Adipocyte (in vitro differentiated cells): ENCODE measurements at places on chromosomes 12 and 14.
A peak's percentile ranks its signal among the peaks of the same experiment; 100 is the strongest.

DNA sequence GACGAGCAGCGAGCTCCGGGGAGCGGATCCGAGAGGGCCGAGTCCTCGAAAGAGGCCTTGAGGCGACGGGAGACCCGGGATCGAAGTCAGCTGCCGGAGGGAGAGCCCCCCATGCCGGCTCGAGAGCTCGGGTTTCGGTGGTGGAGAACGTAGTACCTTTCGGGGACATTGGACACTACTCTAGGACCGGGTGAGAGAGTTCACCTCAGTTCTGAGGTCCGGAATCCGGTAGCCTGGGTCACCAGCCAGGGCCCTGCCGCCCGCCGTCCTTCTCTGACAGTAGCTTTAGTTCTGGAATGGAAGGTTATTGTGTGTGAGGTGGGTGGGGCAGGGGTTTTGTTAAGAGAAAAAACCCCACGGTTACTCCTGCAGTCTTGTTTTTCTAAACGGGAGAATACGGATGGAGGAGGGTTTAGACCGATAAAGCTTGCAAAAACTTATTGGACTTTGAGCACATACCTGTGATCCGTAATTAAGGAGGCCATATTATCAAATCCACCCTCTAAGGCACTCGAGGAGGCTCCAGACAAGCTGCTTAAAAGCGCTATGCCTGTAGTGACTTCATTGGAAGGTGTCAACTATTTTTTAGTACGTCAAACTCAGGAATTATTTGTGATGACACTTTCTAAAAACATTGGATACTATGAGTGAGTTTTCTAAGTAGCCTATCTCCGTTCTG is 765 bp downstream of the SCYL2 start:
- peak; percentile 68 for DNase-seq

DNA sequence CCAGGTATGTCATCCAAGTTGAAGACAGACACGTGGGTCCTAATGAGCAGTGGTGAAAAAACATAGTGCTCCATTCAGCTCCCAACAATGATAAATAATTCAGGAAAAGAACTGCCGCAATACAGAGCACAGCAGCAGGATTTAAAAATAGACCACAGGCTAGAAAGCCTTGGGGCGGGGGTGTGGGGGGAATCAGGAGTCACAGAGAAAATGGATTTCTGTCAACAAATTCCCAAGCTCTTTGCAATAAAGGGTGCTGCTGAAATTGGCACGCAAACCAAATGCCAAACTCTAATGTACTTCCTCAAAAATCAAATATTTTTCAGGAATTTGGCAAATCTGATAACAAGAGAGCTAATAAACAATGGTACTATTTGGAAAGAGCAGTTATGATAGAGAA is 58.6 kb downstream of the R3HDM2 start:
- no peak for DNase-seq

GRCh38 chr12:24233519-24234246 is 284.2 kb upstream of the SOX5 start:
- DNase-seq = no peak

DNA sequence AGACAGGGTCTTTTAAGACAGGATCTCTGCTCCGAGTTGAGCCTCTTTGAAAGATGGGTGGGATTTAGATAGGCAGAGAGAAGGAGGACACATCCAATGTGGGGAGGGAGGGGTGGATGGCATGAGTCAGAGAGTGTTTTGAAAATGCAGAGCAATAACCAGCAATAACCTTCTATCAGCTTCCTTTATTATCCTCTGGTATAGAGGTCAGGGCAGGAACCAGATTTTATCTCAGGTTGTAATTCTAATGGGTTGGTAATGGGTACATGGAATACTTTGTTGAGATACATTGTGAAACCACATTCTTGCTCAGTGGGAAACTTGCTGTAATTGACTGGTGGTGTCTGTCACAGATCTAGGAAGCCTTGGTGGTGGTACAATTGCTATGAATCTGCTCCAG is 37.6 kb upstream of the CCDC63 start:
- no peak for DNase-seq

- DNase-seq = no peak
Observed at GRCh38 chr12:57631566-57632072, 1.4 kb downstream of the B4GALNT1 start.

- no peak for DNase-seq
Observed at GRCh38 chr12:41795910-41796309, 348.8 kb downstream of the GXYLT1 start.

- DNase-seq = peak; percentile 90
Observed at GRCh38 chr12:31324116-31324844, 1.7 kb downstream of the SINHCAF start.

GRCh38 chr12:80186727-80187217 is 87.4 kb downstream of the OTOGL start:
- peak; percentile 98 for DNase-seq

GRCh38 chr14:51302295-51303030 is 62.4 kb downstream of the TMX1 start:
- DNase-seq = peak; percentile 36

DNA sequence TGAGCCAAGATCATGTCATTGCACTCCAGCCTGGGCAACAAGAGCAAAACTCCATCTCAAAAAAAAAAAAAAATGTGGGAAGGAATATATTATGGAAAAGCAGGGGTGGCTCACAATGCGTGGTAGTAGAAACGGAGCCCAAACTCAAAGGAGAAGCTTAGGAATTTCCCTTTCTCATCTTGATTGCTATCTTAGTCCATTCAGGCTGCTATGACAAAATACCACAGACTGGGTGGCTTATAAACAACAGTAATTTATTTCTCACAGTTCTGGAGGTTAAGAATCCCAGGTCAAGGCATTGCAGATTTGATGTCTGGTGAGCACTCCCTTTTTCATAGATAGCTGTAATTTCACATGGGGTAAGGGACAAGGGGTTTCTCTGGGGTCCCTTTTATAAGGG is 153.8 kb upstream of the KRR1 start:
- DNase-seq = no peak

DNA sequence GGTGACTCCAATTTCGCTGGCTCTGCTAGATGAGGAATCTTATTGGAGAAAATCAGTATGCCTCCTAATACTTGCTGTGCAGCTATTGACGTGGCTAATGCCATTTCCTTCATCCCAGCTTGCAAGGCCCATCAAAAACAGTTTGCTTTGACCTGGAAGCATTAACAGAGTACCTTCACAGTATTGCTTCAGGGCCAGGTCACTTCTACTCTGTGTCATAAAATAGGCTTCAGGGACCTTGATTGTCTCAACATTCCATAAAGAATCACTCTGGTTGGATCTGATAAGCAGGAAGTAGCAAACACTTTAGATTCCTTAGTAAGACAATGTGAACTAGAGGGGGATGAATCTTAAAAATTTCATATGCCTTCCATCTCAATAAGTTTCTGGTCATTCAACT is 26.9 kb upstream of the ZNF641 start:
- no peak for DNase-seq

DNA sequence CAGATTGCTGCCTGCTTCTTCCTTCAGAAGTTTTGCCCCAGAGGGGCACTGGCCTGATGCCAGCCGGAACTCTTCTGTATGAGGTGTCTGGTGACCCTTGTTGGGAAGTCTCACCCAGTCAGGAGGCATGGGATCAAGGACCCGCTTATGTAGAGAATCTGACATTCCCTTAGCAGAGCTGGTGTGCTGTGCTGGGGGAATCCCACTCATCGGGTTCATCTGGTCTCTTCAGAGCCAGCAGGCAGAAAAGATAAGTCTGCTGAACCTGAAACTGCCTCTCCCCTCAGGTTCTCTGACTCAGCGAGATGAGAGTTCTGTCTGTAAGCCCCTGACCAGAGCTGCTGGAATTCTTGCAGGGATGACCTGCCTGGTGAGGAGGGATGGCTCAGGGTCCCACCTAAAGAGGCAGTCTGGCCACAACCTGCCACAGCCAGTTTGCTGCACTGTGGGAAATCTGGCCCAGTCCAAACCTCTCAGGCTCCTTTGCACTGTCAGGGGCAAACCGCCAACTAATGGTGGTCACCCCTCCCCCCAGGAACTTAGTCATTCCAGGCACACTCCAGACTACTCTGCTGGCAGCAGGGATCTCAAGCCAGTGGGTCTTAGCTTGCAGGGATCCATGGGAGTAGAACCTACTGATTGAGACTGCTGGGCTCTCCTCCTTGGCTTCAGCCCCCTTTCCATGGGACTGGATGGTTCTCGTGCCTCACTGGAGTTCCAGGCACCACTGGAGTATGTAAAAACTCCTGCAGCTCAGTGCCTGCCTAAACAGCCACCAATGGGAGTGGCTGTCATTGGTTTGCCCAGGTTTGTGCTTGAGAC is 4.1 kb downstream of the CLEC2D start:
- DNase-seq = peak; percentile 71

- no peak for DNase-seq
Observed at GRCh38 chr12:29299633-29300032, 81.3 kb downstream of the ERGIC2 start.

- no peak for DNase-seq
Observed at GRCh38 chr12:27460471-27460978, 14.0 kb downstream of the SMCO2 start.

DNA sequence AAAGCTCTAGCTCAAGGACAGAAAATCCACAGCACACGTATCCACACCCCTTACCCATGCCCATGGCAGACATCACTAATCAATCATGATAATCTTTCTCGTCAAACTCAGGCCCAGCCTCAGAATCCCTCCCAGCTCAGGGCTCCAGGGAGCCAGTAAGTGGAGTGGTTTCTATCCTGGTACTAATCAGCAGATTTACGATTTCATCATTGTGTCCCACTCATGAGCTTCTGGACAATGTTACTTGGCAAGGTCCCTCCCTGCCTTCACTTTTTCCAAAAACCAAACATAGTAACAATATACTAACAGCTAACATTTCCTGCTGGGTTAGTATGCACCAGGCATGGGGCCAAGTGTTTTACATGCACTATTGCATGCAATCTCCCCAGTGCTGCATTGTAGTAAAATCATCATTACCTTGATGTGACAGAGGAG is 45.8 kb upstream of the NCOR2 start:
- peak; percentile 85 for DNase-seq

DNA sequence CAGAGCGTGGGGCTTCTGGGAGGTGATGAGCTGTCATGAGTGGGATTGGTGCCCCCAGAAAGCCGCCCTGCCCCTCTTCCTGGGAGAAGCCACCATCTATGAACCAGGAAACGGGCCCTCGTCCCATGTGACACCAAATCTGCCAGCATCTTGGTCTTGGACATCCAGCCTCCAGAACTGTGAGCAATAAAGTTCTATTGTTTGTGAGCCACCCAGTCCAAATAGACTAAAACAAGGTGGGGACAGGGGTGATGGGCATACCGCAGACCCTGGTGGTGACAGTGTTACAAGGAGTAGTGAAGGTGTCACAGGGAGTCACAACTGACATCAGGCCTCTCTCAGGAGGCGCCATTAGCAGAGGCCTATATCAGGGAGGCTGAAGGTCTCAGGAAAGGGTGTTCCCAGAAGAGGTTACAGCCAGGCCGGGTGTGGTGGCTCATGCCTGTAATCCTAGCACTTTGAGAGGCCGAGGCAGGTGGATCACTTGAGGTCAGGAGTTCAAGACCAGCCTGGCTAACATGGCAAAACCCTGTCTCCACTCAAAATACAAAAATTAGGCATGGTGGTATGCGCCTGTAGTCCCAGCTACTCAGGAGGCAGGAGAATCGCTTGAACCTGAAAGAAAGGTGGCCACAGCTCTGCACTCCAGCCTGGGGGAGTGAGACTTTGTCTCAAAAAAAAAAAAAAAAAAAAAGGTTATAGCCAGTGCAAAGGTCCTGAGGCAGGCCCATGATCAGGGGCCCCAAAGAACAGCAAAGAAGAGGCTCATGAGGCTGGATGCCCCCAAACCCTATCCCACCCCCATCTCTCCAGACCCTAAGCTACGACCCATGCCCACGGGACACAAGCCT is 53.0 kb downstream of the NCOR2 start:
- DNase-seq = no peak

- no peak for DNase-seq
Observed at GRCh38 chr12:106953352-106954250, 2.1 kb upstream of the TMEM263 start.

DNA sequence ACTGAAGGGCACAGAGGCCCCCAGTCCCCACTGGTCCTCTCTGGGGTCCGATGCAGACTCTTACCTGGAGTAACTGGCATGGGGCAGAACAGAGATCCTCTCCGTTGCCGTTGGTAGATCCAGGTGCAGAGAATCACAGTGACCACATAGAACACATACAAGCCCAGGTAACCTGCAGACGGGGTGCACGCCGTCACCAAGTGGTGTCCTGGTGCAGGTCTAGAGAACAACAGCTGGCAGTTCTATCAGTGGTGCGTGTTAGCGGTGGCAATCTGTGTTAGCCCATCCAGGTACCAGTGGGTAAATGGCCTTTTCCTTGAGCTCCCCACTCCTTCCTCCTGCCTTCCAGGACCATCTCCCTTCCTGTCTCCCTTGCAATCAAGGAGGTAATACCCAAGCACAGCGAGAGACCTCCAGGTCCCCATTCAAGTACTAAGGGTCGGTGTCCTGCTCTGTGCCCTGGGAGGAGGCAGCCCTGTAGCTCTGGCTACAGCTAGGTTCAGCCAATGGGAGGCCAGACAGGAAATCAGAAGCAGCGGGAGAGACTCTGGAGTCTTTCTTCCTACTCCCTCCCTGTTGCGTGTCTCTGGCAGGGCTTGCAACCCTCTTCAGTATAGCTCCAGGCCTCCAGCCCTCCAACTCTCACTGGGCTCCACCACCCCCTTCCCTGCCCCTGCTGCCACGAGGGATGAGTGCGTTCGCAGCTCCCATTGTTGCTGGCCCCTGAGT is 15.8 kb downstream of the SLC8B1 start:
- DNase-seq = no peak

DNA sequence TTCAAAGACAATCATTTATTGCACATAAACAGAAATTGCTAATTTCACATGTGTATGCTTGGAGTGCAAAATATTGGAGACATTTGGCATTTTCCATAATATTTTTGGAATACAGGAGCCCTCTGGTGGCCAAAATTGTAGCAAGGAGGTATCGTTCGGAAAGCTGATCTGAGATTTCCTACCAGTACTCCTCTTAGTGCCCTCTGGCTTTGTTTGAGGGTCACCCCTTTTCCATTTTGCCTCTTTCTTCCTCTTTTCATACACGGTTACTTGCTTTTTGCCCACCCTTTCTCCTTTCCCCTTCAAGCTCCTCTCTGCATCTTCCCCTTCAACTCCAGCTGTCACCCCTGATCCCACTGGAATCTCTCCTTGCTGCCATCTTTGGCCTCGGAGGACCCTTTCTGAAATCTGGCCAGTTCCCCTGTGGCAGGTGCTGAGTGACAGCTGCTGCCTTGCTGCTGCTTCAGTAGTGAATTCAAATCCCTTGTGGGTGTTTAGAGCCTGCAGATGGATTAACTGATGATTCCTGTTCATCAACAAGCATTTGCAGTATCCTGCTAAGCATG is 164.6 kb upstream of the PARP11 start:
- peak; percentile 89 for DNase-seq

GRCh38 chr12:19003141-19003540 is 126.4 kb upstream of the PLEKHA5 start:
- DNase-seq = no peak
